ENCODE measurements at places on chromosomes 5 and 9. TPM values are rescaled to one million over a fixed set of nuclear protein-coding genes. Genes with fewer than 3 reads are reported as not detected.

DNA sequence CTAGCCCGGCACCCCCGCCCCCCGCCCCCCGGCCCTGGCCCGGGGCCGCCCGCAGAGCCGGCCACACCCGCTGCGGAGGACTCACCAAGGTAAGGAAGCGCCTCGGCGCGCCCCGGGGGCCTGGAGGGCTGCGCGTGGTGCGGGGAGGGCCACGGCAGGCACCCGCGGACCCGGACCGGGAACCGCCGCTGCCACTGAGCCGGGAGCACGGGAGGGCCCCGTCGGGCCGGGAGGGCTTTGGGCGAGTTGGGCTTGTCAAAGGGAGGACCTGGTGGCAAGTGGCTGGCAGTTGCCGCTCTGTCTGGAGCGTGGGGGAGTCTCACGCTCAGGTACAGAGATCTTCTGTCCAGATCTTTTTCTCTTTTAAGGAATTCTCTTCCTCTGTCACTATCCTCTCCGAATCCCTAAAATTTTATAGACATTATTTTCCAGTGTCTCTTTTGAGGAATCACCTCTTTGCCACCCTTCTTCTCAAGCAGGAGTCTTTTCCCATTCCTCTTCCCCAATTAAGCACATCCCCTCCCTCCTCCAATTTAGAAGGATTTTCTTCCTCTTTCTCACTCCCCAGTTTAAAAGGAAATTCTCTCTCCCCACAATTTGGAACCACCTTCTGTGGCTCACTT, 11.3 kb upstream of the LHX2 start:
- H3K36me3 ChIP-seq = no peaks in the 10 kb centered on the region
- H3K27ac ChIP-seq = no peak overlapping the region
- peak; percentile 24 for DNase-seq
- peaks cover 57% of the 10 kb centered on the region for H3K4me1 ChIP-seq

DNA sequence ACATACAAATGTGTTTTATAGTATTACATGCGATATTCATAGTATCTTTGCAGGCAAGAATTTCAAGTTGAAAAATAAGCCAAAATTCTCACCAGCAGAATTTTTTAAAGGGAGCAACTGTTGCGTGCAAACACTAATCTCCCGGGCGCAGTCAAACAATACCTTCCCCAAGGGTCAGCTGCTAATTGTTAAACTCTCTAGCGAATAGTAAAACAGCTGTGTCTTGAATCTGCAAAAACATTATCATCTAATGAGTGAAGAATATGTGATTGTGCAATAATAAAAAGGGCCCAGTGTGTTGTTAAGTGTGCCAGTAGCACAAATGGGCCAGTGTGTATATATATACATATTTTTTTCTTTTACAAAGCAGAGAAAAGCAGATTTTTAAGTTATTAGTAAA, 131.4 kb downstream of the CCDC192 start:
- no peak for DNase-seq
- H3K4me1 ChIP-seq = no peaks in the 10 kb centered on the region
- no peak overlapping the region for H3K27ac ChIP-seq

The CCDC112 gene
- polyA plus RNA-seq = 48.2 TPM

- peak within 1 kb of the TSS; percentile 55 for H3K4me3 ChIP-seq
- H3K27me3 ChIP-seq = peaks cover 24% of the 10 kb centered on the region
- H3K4me1 ChIP-seq = peaks cover 17% of the 10 kb centered on the region
- DNase-seq = peak; percentile 84
- no peak within 1 kb of the TSS for H3K27ac ChIP-seq
Observed at GRCh38 chr9:90642570-90643539, at the start of gene DIRAS2. DIRAS2 (minus strand) TSS chr9:90642824; CDS start chr9:90613827, 28,997 bp downstream.

DNA sequence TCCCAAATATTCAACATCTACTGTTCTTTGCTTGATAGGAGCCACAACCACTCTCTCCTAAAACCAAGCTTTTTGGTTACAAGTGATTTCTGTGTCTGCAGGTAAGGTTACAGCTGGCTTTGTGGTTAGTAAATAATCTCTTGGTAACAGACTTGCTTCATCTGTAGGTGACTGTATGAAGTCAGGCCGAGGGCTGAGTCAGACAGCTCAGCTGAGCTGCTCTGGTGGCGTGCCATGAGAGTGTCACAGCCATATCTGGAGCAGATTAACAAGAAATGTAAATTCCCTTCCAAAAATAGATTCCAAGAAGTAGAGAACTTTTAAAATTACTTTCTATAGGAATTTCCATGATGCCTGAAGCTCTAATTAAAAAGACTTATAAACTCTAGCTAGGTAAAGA, 23.7 kb upstream of the TAS2R1 start:
- no peaks in the 10 kb centered on the region for H3K27me3 ChIP-seq
- H3K36me3 ChIP-seq = no peaks in the 10 kb centered on the region
- H3K4me3 ChIP-seq = no peak overlapping the region
- H3K27ac ChIP-seq = no peak overlapping the region

GRCh38 chr5:95984287-95984938, 22.8 kb upstream of the ELL2 start:
- no peak for DNase-seq
- H3K27me3 ChIP-seq = no peaks in the 10 kb centered on the region
- no peaks in the 10 kb centered on the region for H3K4me1 ChIP-seq
- H3K27ac ChIP-seq = no peak overlapping the region
- H3K4me3 ChIP-seq = no peak overlapping the region

Data from GM23338 (cell line).